ENCODE measurements at places on chromosomes 1 and 21.
A peak's percentile ranks its signal among the peaks of the same experiment; 100 is the strongest.

- DNase-seq, result no peak
Measured at GRCh38 chr1:92705446-92705845, 79.5 kb downstream of the EVI5 start.

DNA sequence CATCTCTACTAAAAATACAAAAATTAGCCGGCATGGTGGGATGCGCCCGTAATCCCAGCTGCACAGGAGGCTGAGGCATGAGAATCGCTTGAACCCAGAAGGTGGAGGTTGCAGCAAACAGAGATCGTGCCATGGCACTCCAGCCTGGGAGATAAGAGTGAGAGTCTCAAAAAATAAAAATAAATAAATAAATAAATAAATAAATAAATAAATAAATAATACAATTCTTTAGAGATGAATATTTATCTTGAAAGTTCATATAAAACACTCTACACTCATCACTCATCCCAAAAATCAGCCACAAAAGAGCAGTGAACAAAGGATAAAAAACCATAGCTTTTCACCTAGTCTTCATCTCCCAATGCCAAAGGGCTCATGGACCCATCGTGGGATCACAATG lies 162.2 kb upstream of the C8B start:
- no peak for DNase-seq

GRCh38 chr1:175678471-175678870 lies 64.9 kb downstream of the TNR start:
- DNase-seq, result no peak

DNA sequence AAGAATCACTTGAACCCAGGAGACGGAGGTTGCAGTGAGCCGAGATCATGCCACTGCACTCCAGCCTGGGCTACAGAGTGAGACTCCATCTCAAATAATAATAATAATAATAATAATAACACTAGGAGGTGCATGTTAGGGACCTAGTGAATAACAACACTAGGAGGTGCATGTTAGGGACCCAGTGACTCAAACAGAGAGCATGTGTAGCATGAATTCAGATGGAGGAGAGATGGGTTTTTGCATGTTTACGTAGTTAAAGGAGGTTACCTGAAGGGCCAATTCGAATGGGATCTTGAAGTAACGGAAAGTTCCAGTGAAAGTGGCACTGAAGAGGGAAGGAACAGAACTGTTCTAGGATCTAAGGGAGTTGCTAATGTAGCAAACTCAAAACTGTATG lies 7.1 kb upstream of the KCNK1 start:
- no peak for DNase-seq

GRCh38 chr1:19375631-19376400 lies 63.7 kb downstream of the SLC66A1 start:
- no peak for DNase-seq

GRCh38 chr1:156477526-156478249 lies 22.9 kb downstream of the MEF2D start:
- DNase-seq, result no peak

DNA sequence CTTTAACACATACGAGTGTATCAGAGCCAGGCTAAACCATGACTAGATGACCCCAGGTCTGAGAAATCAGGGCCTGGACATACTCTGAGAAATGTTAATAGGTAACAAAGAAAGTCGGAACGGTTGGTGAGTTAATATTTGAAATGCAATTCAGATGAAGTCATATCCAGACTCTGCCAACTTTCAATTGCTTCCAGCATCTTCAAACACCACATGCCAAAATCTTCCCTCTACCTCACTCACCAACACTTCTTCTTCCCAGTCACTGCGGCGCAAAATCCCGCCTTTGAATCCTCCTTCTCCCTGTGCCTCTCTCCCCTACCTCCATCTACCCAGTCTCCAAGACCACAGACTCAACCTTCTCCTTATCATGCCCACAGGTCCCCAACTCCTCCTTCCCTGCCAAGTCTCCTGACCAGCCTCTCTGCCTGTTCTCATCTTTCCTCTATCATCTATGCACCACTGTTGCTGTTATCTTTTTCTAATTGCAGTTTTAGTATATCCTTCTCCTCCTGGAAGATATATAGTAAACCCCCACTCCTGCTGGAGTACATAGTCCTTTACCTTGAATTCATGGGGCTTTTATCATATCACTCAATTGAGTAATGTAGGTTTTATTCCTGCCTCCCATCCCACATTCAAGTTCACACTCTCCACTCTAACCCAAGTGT lies 41.3 kb downstream of the ZBTB18 start:
- no peak for DNase-seq

DNA sequence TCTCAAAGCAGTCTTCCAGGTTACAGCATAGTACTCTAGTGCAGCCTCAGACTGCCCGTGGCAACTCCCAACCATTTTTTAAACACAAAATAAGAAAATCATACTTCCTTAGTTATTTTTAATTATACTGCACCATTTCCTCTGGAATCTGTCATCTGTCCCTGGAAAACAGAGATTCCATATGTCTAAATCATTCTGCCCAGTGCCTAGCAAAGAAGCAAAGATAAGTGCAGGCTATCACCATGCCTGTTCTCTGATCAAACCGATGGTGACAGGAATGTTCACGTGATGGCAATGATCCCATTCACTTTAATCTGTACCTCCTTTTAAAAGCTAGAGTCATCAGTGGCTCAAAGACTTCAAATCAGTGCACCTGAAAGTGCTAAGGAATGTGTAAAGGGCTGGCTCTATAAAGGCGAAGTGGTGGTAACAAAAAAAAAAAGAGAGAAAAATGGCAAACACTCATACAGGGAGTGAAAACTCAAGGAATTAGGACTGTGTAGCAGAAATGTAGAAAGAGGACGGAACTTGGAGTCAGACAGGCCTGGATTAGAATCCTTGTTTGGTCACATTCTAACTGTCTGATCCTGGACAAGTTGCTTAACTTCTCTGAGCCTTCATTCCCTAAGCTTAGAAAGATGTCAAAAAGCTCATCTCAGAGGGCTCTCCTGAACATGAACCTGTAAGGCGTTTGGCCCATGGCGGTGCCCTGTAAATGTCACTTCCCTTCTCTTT lies 9.9 kb upstream of the CCN1 start:
- no peak for DNase-seq

DNA sequence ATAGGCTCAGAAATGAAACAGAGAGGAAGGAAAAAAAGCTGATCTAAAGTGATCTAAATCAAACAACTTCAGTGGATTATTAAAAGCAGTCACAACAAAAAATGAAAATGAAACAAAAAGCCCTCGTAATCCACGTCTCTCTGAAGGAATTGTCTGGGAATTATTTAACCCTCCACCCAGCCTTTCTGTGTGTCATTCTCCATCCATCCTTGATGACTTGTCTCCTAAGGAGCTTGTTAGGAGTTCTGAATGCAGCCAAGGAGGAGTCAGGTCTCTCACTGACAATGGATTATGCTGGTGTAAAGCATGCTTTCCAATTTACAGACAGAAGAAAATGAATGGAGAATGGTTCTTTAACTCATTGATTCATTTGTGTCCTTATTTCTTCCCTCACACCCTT lies 359.3 kb upstream of the RUNX1 start:
- no peak for DNase-seq

GRCh38 chr1:100184536-100184935 lies 6.5 kb upstream of the LRRC39 start:
- no peak for DNase-seq

DNA sequence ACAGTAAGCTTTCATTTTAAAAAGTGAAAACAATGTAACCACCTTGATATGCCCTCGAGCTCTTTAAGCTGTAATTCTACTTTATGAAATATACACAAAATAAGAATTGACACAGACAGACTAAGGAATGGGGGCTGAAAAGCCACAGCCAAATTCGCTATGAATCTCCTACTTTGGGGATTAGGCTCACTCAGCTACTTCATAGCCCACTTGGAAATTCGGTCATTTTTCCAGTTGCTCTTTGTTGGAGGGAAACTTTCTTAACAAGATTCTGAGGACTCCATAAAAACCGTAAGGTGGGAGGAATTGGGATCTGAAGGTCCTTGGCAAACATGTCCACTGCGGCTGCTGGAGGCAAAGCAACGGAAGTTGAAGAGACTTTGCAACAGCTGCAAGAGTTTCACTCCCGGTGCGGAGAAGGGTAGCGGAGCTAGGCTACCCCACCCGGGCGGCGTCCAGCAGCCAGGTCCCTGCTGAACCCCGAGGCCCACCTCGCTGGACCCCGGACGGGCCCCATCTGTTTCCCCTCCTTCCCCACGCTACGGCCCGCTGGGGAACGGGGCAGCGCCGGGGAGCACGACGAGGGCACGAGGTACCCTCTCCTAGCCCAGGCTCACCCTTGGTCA lies 634 bp downstream of the MYCBP start:
- DNase-seq, result no peak

GRCh38 chr1:58901008-58901407 lies 117.2 kb upstream of the JUN start:
- DNase-seq, result no peak

DNA sequence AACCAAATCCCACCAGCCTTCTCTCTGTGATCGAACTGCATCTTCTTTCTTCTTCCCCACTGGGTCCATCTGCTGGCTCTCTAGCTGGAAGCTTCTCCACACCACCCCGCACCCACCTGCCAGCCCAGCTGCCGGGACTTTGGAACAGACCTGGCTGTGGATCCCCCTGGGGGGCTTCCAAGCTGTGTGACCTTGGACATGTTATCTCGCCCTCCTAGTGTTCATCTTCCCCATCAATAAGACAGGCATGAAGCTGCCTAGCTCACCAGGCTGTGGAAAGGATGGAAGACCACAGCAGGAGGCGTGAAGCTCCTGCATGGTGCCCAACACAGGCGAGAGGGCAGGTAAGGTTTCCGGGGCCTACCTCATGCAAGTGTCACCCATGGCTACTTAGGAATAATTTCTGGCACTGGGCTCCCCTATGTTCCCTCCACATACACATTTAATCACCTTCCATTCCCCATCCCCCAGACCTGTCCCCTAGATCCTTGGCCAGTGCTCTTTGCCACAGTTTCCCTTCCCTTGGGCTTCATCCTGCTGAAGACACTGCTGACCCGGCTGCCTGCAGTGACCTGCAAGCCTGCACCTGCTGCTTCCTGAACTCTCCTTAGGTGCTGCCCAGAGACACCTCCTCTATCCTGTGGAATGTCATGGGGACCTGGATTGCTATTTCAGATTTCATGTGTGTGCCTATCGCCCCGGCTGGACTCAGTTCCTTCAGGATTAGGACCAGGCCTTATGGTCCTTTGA lies 13.2 kb upstream of the C2CD2 start:
- no peak for DNase-seq

- no peak for DNase-seq
Measured at GRCh38 chr1:48495166-48495565, 23.2 kb upstream of the SPATA6 start.

DNA sequence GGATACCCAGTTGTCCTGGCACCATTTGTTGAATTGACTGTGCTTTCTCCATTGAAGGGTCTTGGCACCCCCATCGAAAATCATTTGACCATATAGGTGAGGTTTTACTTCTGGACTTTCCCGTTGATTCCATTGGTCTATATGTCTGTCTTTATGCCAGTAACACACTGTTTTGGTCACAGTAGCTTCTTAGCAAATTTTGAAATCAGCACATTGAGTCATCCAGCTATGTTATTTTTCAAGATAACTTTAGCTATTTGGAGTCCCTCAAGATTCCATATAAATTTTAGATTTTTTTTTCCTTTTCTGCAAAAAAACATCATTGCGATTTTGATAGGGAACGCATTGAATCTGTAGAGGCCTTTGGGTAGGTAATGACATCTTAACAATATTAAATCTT lies 235.6 kb downstream of the SMYD3 start:
- DNase-seq, result no peak

DNA sequence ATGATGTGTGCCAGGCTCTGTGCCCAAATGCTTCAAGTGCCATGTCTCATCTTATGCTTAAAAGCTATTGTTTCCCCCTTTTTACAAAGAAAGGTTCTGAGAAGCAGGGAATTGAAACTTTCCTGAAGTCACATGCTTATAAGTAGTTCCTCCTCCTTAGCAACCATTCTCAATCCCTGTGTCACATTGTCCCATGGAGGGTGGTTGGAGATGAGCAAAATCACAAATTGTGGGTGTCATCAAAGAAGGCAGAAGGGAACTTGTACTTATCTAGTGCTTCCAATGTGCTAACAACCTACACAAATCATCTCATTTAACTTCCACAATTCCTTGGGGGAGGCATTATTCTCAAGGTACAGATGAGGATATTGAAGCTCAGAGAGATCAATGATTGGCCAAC lies 10.1 kb upstream of the ERICH3 start:
- no peak for DNase-seq

DNA sequence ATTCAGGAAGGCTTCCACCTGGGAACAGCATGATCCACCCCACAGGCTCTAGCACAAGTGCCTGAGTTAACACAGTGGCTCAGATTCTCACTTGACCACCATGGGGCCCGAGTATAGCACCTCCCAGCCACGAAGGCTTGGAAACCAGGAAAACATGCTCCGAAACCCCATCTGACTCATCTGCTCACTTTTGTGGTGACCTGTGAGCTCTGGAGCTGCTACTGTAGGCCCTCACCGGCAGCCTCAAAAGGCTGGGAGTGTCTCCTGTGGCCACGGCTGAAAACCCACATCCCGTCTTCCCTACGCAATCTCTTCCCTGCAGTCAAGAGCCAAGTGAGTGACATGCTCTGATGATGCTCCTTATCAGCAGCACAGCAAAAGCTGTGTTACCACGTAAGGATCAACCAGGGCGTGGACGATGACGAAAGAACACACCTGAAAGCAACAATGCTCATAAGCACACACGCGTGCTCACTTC lies 81.4 kb downstream of the TGFBR3 start:
- DNase-seq, result peak; percentile 84

- DNase-seq, result peak; percentile 26
Measured at GRCh38 chr1:62175568-62176179, 19.0 kb upstream of the L1TD1 start.

Data from HCT116 (cell line).